ENCODE measurements at places on chromosomes 4 and X.

DNA sequence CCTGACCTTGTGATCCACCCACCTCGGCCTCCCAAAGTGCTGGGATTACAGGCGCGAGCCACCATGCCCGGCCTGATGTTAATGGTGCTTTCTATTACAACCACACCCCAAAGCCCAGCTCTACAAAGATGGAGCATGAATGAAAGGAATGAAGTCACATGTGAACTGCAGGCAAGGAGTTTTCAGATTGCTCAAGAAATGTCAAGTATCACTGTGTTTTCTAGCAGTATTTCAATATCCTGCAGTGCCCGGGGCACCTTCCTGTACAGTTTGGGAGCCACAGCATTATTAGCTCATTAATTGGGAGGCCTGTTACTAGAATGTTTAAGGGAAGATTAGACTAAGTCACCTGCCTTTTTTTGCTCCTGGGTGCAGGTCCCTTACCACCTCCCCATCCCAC is 40.1 kb downstream of the PRIMPOL start:
- no peak for DNase-seq

DNA sequence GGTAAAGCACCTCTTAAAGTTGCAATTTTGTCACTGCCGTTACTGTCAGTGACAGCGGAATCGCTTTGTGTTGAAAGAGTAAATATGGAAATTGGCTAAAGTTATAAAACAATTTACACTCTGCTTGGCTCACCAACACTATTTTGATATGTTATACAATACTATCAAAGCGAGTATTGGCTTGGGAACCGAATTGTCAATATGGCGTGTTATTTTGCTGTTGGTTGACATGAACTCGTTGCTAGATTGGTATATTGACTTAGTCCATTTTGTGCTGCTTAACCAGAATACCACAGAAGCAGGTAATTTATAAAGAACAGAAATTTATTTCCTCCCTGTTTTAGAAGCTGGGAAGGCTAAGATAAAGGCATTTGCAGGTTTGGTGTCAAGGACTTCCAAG is 58.6 kb downstream of the DCK start:
- DNase-seq = no peak

GRCh38 chrX:30990361-30990760 is 81.5 kb downstream of the FTHL17 start:
- DNase-seq = no peak

- no peak for DNase-seq
Observed at GRCh38 chr4:172521248-172521647, 647.4 kb upstream of the GALNT7 start.

GRCh38 chr4:4386736-4387392 is at the start of gene NSG1:
NSG1 (plus strand) TSS chr4:4387102; CDS start chr4:4387630, 528 bp downstream.
- DNase-seq = peak; percentile 20

DNA sequence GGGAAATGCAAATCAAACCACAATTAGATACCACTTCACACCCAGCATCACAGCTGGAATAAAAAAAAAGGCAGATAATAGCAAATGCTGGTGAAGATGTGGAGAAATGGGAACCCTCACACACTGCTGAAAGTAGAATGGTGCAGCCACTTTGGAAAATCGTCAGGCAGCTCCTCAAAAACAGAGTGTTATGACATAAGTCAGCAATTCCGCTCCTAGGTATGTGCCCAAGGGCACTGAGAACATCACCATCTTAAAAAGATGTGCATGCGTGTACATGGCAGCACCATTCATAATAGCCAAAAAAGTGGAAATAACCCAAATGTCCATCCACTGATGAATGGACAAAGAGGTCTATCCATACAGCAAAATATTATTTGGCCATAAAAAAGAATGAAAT is 28.0 kb downstream of the HMX1 start:
- no peak for DNase-seq

DNA sequence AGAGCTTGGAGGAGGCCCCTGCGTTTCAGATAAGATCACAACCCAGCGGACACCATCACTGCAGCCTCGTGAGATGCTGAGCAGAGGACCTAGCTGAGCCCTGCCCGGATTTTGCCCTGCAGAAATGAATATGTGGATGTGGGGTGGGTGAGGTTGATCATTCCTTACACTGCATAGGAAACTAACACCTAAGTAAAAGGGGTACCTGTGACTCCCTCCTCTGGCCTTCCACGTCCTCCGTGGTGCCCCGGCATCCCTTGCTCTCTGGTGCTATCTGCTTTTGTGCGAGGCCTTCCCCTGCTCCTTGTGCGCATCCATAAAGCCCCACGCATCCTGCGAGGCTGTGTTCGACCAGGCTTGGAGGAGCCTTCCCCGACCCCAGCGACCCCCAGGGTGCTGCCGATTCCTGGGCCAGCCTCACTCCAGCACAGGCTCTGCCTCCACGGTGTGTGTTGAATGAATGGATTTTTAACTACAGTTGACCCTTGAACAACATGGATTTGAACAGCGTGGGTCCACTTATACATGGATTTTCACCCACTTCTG is 25.6 kb upstream of the GPR78 start:
- DNase-seq = no peak

GRCh38 chrX:105610411-105610810 is 211.9 kb upstream of the NRK start:
- no peak for DNase-seq

GRCh38 chr4:41514766-41515481 is 23.0 kb upstream of the LIMCH1 start:
- no peak for DNase-seq

GRCh38 chr4:174358829-174359228 is 75.1 kb downstream of the CEP44 start:
- DNase-seq = no peak

DNA sequence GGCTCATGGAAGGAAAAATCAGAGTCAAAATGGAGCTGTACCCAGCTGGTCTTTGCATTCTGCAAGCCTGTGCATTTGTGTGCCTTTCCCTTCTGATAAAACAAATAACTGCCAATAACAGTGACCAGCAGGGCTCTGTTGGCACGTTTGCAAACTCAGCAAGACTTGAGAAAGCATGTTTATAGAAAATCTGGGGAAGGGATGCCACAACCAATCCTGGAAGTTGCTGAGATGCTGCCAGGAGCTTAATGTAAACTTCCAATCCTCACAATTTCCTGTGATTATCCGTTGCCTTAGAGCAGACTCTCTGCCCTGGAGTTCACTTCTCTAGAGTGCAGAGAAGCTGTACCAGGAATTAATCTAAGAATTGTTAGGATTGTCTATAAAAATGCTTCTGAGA is 6.9 kb upstream of the ANXA3 start:
- DNase-seq = no peak

DNA sequence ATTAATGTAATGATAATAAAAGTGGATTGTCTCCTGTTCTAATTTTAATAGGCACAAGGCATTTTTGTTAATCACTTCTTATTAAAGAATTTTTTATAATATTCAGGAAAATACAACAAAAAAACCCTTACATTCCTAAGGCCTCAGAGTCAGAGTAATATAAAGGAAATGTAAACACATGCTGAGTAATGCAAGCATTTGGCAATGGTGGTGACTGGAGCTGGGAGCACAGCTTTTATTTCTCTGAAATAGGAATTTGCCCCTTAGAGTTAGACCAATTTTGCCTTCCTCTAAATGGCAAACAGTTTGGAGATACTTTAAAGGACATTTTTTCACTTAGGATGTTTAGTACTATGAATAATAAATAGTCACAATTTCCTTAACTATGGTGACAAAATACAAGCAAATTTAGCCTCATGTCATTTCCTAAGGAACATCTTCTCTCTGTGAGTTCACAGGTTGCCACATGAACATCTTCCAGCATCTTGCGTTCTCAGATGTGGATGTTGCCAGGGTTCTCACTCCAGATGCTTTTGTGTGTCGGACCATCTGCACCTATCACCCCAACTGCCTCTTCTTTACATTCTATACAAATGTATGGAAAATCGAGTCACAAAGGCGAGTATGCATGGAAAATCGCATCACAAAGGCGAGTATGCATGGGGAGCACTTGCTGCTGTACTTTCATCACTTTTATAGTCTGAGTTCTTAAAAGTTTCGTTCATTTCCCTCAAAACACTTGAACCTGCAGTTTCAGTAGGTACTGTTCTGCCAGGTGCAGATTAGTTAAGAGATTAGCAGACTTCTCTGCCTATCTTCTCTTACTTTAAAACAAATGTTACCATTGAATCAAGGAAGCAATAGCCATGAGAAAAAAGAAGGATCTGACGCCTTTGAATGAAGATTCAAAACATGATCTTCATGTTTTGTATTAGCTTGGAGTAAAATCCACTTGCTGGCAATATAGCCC is 15.9 kb upstream of the F11 start:
- no peak for DNase-seq

GRCh38 chr4:104519588-104519987 is 24.9 kb upstream of the CXXC4 start:
- no peak for DNase-seq

DNA sequence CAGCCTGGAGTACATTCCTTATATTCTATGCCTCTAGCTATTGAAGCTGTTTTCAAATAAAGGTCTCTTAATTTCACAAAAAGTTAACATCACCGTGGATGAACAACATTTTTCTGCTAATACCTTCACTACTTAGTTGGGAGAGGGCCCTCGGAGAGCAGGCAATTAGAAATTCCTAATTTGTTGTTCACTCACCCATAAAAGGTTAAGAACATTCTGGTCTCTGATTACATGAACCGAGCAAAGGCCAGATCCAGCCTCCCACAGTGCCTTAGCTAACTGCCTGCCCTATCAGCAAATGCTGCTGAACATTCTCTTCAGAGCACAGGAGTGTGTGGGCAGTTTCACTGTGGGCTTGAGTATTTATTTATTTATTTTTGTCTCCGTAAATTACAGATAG is 36.0 kb upstream of the TTC29 start:
- no peak for DNase-seq

- DNase-seq = no peak
Observed at GRCh38 chr4:23614284-23614892, 275.5 kb downstream of the PPARGC1A start.

DNA sequence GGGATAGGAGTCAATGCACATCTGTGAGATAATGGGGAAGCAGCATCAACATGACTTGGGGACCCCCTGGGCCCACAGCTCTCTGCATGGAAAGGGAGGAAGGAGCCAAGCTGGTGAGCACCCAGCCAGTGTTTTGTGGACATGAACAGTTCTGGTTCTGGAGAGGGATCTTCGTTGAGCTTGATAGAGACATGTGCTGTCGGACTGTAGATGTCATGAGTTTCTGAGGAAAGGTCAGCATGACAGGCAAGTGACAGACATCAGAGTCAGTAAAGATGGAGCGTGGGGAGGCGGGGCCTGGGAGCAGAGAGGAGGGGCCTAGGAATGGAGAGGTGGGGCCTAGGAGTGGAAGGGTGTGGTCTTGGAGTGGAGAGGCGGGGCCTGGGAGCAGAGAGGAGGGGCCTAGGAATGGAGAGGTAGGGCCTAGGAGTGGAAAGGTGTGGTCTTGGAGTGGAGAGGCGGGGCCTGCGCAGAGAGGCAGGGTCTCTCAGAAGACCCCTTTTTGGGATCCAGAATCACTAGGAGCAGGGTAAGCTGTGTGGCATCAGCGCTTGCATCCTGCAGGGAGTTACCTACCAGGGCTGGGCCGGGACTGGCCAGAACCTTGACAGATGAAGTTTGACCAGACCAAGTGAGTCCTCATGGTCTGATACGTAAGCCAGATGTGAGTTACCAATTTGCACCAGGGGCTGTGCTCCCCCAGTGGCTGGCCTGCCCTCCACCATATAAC is 33.7 kb downstream of the PIGG start:
- DNase-seq = no peak

DNA sequence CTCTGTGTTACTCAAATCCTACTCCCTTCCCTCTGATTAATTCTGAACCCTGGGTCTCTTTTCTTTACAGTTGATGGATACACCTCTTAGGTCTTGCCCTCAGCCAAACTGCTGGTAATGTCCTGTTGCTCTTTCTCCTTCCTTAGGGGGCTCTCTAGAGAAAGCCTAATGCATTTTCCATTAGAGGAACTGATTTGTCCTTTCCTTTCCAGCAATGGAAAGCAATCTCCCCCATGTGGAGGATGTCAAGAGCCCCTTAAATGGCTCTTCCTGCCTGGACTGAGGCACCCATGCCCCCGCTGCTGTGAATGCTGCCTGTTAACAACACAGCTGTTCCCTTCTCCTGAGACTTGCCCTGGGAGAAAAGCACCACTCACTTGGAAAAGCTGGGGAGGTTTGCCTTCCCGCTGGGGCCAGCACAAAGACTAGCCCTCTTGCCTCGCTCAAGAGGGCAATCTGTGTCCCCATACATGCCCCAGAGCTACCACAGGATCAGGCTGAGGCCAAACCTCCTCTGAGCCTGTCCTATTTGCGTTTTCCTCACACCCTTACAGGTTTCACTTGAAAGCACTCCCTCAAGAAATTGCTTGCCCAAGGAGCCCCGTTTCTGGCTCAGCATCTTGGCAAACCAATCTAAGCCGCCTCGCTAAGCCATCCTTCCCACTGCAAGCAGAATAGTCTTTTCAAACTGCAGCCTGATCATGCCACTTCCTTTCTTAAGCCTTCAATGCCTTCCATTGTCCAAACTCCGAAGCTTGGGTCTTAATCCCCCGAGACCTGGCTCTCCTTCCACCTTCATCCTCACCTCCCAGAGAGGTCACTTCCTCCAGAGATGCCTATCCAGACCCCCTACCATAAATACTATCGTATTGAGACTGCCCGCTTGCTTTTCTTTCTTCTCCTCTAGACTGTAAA is 23.2 kb upstream of the SMIM20 start:
- no peak for DNase-seq

- peak; percentile 25 for DNase-seq
Observed at GRCh38 chr4:791898-792625, 33.9 kb downstream of the CPLX1 start.

DNA sequence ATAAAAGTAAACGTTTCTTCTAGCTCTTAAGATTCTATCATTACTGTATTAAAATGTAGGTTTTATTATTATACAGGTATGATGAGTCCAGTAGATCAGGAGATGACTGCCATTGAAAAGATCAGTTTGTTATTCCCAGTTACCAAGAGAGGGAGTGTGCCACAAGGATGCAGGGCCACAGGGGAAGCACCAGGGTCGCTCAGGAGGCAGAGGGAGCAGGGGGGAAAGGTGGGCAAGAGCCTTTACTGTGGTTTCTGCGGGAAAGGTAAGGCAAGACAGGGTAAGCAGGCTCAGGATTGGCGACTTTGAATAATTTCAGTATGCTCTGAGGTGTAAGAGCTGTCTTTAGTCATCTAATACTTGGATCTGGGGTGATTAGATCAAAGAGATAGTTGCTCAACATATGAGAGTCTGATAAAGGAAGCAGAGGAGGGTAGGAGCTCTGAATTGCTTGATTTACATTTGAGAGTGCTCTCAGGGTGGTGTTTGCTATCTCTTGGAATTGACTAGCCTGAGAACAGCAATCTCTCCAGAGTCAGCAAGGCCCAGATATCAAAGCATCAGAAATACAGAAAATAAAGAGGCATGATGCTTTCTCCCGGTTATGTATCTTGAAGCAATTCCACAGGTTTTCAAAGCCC is 86.0 kb downstream of the NDST3 start:
- no peak for DNase-seq

DNA sequence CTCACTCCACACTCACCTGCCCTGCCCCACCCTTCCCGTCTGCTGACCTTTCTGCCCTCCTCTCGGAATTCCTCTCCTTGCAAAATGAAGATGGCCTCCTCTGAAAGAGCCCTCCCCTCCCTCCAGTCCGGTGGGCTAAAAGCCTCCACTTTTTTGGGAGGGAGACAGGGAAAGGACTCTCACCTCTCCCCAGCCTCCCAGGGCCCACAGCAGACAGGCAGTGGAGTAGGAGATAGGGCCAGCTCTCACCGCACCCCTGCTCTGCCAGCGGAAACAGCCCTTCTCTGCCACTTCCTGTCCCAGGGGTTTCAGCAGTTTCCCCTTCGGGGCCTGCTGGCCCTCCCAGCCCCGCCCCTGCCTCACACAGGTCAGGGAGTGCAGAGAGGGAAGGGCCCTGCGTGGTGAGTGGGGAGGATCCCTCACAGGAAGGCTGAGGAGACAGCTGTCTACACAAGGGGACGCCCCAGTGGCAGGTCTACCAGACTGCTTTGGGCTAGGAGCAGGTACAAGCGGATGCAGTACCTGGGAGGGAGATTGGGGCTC is 18.2 kb downstream of the ELF4 start:
- DNase-seq = peak; percentile 64

Data from activated T-helper 1 cell treated with anti-CD3 and anti-CD28 coated beads, Interleukin-2, amount 50 U/mL, for 16 hours (primary cell).